HS-27A (cell line): ENCODE measurements at places on chromosomes 4 and X.
A peak's percentile ranks its signal among the peaks of the same experiment; 100 is the strongest.

GRCh38 chr4:10569491-10569890 is 112.3 kb upstream of the ZNF518B start:
- DNase-seq = no peak

DNA sequence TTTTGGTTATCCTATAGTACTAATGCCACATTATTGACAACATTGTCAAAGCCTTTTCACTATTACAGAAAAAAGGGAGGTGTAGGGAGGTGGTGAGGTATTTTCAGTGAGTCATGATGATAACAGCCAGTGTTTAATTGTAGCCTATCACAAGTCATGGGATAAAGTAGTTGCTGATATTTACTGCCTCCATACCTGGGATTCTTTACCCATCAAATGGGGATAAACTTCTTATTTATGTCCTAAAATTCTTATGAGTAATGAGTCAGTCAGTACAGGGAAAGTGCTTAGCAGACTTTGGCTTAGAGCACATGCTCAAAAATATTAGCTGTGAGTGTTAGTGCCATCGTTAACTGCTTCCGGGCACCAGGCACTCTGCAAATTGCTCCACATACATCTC is 25.7 kb downstream of the ADGRG2 start:
- DNase-seq = no peak

- no peak for DNase-seq
Measured at GRCh38 chrX:123590842-123591486, 141.9 kb downstream of the THOC2 start.

GRCh38 chr4:70946939-70947338 is 44.8 kb downstream of the MOB1B start:
- no peak for DNase-seq

- DNase-seq = no peak
Measured at GRCh38 chr4:115664285-115664684, 550.9 kb upstream of the NDST4 start.

DNA sequence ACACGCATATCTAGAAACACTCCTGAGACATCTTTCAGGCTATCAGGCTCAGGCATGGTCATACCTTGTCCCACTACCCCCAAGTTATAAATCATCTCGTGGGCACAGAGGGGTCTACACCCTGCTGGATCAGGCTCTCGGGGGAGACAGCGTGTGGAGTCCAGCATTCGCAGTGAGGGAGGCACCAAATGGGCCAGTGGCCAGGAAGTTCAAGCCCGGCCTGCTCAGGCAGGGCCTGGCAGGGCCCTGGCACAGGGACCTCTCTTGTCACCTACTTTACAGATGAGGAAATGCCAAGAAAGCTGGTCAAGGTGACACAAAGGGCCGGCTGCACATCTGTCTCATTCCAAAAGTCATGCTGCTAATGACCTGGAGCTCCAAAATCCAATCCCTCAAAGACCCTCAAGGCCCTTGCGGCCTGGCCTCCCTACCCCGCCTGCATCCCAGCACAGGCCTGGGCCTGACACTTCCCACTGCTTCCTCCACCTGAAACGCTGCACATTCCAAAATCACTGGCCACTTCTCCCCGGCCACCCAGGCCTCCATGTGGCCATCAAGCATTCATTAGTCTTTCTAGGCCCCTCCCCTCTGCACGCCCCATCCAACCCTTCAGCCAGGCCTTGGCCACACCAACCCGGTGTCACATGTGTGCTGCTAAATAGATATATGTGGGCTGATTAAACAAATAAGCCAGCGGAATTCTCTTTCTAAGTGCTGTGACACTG is 35.6 kb downstream of the ACOX3 start:
- DNase-seq = no peak

GRCh38 chr4:181756451-181757095 is 486.6 kb upstream of the TENM3 start:
- DNase-seq = no peak

DNA sequence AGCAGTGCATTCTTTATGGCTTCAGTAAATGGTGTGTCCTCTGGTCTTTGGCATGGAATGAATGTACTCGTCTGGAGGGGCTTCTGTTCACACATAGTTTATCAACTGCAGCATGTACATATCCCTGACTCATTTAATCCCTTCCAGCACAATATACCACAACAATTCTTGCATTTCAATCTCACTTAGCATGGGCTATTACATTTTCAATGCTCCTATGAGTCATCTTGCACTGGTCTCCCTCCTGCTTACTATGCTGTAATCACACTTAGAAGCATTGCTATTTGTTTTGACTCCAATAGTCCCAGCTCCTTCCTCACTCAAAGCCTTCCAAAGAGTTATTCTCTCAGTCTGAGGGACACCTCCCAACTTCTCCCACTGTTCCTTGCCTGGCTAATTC is 180.9 kb upstream of the NUDT10 start:
- DNase-seq = no peak

GRCh38 chr4:6509587-6509986 is 37.2 kb upstream of the PPP2R2C start:
- DNase-seq = peak; percentile 5

- no peak for DNase-seq
Measured at GRCh38 chr4:3711183-3712111, 54.7 kb upstream of the ADRA2C start.

GRCh38 chrX:20585782-20586181 is 319.1 kb upstream of the RPS6KA3 start:
- no peak for DNase-seq

GRCh38 chr4:186820391-186820891 is 96.8 kb upstream of the FAT1 start:
- DNase-seq = no peak

GRCh38 chr4:123116412-123116811 is 194.0 kb upstream of the NUDT6 start:
- no peak for DNase-seq

DNA sequence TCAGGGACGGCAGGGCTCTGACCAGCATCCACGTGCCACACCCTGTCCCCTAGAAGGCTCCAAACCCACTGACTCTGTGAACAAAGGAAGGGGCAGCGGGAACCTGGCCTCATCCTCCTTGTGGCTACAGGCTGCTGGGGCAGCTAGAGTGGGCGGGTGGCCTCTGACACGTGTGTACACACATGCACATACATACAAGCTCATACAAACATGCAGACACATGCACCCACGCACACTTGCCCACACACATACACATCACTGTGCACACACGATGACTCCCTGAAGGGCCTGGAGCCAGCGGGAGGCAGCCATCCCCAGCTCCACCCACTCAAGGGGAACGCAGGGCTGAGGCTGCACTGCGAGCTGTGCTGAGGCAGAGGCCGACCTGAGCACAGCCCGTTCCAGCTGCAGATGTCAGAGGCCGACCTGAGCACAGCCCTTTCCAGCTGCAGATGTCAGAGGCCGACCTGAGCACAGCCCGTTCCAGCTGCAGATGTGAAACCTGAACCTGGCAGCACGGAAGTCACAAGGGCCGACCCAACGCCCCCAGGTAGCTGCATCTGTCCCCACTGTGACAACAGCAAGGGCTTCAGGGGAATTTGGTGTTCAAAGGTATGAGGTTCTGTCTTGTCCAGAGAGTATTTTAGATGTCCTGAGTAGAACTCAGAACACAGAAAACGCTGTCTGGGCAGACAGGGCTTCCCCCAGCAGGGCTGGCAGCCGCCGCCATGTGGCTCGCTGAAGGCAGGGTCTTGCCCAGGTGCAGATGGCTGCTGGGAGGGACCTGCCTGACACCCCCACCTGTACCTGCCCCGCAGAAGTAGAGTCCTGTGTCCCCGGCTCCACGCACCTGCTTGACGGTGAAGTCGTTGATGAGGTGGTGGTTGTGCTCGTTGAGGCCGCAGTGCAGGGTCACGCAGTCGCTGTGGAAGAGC is 33.5 kb downstream of the CTBP1 start:
- DNase-seq = no peak

DNA sequence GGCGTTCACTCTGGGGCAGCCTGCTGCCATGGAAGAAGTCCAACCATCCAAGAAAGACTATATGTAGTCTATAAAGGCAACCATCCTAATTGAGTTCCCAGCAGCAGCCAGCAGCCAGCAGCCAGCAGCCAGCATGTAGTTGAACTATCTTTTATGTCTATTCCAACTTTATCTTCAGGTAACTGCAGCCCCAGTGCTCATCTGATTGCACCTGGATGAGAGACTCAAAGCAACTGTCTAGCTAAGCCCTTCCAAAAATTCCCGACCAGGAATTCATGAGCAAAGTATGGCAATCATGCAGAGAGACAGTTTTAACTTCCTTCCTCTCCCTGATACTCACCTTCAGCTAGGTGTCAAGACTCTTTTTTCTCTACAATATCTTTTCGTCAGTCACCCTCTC is 216.8 kb downstream of the ANTXR2 start:
- DNase-seq = no peak

GRCh38 chr4:136002316-136002715 is 1530.0 kb downstream of the PCDH18 start:
- no peak for DNase-seq

DNA sequence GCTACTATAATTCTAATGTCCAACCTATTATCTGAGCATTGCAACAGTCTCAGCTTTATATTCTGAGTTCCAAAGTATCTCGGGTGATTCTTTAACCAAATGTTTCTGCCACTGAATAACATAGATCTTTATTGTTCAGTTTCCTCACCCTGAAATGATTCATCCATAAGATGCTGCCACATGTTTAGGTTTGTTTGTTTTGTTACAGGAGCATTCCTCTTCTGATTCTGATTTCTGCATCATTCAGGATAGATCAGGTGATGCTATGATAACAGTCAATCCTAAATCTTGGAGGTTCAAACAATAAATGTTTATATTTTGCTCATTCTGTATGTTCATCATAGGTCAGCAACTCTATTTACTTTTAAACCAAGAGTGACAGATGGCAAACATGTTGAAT is 927.6 kb downstream of the PCDH7 start:
- no peak for DNase-seq

DNA sequence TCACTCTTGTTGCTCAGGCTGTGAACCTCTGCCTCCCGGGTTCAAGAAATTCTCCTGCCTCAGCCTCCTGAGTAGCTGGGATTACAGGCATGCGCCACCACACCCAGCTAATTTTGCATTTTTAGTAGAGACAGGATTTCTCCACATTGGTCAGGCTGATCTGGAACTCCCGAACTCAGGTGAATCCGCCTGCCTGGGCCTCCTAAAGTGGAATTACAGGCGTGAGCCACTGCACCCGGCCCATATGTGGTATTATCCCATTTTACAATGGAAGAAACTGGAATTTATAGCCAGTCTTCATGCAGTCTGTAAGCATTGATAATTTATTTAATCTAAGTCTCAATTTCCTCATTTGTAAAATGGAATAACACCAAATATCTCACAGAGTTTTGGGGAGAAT is 161.8 kb downstream of the GABRB1 start:
- no peak for DNase-seq

DNA sequence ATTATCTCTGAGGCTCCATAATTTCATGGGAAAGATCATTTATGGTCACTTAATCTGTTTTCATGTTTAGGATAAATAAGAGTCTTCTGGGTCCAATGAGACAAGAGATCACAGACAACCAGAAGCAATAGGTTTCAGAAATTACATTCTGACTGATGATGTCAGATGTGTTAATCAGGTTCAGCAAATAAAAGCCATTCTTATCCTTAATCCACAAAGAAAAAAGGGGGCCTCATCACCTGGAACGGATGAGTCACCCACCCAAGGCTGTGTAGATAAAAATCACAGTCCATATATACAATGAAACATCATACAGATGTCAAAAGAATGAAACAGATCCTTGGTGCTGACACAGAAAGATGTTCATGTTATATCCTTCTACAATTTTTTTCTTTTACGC is 36.6 kb downstream of the SYTL4 start:
- no peak for DNase-seq

- DNase-seq = no peak
Measured at GRCh38 chr4:177242651-177243286, 66.9 kb upstream of the NEIL3 start.

- DNase-seq = no peak
Measured at GRCh38 chr4:76385974-76386373, 35.0 kb downstream of the CCDC158 start.

DNA sequence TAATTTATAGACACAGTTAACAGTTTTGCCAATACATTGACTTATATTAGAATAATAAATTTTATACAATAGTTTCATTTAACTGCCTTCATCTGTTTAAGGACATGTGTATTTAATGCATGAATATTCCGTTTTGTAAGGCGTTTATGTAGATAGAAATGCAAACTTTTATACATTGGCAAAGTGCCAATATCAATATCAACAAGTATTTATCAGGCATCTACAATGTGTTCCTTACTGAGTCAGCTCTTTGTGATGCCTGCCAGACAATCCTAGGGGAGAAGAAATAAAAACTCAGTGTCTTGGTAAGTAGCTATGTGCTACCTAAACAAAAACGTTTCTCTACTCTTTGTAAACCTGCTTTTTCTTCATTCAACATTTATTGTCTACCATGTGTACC is 1142.2 kb downstream of the C4orf33 start:
- no peak for DNase-seq

DNA sequence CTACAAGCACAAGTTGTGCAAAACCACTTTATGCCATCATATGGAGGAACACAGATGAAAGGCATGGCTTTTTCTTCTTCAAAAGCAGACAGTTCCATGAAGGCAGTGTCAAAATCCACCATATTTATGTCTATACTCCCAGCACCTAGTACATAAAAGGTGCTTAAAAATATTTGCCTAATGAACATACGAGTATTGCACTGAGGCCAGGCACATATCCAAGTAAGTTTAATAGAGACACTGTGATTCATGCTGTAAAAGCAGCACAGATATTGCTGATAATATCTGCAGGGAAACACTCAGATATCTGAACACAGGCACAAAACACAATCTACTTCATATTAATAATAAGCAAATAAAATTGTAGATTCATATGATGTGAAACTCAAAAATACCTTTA is 48.1 kb upstream of the CXCL8 start:
- no peak for DNase-seq

- DNase-seq = no peak
Measured at GRCh38 chr4:30256116-30256832, 463.9 kb upstream of the PCDH7 start.

GRCh38 chrX:97389761-97390192 is 506.1 kb downstream of the RPA4 start:
- peak; percentile 23 for DNase-seq

GRCh38 chr4:87465739-87466366 is 43.5 kb downstream of the NUDT9 start:
- no peak for DNase-seq

DNA sequence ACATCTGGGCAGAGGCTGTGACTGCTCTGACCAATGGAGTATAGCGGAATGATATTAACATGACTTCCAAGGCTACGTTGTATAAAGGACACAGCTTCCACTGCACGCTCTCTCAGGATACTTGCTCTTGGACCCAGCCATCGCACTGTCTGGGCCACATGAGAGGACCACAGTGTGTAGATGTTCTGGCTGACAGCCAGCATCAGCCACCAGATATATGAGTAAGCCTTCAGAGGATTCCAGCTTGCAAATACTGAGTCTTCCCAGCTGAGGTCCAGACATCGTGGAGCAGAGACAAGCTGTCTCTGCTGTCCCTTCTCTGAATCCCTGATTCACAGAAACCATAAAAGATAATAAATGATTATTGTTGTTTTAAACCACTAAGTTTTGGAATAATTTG is 146.8 kb upstream of the USP9X start:
- no peak for DNase-seq

GRCh38 chrX:44775726-44776125 is 68.1 kb upstream of the DUSP21 start:
- no peak for DNase-seq

- no peak for DNase-seq
Measured at GRCh38 chr4:26261405-26261804, 59.4 kb upstream of the RBPJ start.
